ENCODE measurements at places on chromosomes 6 and 20.

GRCh38 chr6:165184192-165184979, 125.0 kb downstream of the C6orf118 start:
- DNase-seq = no peak

DNA sequence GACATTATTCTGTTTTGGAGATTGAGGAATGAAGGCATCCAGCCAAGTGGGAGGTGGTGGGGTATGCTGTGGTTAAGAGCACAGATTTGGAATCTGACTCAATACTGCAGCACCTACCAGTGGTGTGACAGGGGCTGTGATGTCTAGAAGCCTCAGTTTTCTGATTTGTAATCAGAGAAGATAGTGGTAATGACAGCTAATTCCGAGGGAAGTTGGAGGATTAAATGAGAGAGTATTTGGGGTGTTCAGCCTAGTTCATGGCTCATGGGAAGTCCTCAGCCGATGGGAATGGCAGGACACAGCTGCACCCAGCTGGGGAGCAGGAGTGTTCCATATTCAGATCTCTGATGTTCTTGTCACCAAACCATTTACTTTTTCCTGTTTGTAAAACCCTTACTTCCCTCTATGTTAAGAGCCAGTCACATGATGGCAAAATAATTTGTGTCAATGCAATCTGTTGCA, 9.3 kb downstream of the SLC9A8 start:
- DNase-seq = no peak

DNA sequence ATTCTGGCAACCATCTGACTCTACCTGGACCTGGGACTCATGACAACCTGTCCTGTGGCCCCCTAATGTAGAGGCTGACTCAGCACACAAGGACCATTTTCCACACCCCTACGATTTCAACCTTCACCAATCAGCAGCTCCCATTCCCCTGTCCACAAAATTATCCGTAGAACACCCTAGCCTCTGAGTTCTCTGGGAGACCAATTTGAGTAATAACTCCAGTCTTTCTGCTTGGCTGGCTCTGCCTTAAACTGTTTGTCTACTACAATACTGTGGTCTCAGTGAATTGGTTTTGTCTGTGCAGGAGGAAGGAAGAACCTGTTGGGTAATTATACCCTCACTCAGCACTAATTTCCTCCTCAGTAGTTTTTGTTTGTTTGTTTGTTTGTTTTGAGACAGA, 99.3 kb upstream of the MRPS10 start:
- DNase-seq = no peak

DNA sequence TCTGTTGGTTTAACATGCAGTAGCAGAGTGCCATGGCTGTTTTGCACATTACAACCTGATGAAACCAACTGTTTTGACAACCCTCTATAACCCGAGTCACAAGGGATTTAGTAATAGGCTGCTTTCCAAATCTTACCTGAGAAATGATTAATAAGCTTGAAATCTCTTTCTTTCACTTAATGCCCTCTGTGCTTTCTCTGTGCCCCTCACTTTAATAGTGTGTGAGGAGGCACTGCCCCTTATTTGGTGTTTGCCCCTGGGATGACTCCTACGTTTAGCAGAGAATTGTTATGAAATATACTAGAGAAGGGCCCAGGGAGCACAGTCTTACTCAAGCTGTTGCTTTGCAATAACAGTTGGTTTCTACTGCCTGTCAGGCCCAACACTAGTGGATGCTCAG, 31.0 kb upstream of the PTCHD4 start:
- no peak for DNase-seq

DNA sequence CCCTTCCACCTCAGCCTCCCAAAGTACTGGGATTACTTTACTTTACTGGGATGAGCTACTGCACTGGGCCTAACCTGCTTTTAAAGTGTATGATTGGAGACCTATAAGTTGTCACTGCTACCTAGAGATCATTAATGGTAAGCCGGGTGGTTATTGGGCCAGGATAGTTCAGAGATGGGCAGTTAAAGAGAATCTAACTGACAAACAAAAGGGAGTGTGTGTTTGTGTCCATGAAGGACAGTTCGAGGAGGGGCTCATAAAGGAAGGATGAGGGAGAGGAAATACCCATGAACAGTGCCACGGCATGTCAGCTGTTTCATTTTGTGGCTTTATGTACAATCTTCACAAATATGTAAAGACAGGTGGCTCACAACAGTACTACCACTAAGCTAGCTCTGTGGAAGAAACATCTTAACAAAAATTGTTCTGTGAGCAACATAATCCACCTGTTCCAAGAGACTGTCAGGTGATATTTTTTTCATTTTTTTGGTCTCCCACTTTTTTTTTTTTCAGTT, 69.7 kb upstream of the FAM8A1 start:
- no peak for DNase-seq
